Activated CD4-positive, alpha-beta T cell treated with anti-CD3 and anti-CD28 coated beads, Interleukin-2, amount 50 U/mL, for 16 hours (primary cell): ENCODE measurements at places on chromosomes 6 and 20.

DNA sequence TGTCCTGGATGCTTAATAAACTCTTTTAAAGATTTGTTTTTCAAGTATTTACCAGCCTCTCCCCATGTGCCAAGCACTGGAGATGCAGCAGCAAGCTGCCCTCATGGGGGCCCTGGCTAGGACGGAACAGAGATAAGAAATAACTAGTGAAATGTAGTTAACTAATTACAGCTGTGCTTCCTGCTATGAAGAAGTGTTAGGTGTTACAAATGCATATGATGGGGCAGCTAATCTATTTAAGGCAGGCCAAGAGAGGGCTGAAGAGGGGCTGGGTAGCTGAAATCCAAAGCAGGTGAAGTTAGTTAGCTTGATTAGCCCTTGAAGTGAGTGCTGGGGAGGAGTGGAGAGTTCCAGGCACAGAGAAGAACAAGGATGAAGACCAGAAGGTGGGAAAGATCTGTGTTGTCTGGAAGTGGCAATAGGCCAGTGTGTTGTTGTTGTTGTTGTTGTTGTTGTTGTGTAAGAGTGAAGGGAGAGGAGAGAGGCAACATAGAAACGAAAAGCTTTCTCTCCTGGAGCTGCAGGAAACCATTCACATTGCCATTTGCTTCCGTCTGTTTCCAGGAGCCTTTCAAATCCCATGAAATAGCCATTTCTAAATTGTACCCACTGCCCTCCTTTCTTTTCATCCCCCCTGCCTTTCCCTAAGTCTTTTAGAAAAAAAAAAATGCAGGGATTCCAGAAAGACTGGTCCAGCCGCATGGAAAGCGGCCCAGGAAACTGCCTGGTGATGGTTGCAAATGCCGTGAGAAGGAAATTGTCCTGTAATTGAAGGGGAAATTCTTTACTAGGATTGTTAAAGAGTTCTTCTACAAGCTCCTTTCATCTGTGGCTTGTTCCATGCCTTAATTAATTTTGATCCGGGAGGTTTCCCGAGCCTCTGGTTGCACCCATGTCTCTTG is 119.6 kb downstream of the TFAP2C start:
- no peak for DNase-seq

GRCh38 chr20:5863040-5863833 is 87.1 kb downstream of the TRMT6 start:
- peak; percentile 59 for DNase-seq

DNA sequence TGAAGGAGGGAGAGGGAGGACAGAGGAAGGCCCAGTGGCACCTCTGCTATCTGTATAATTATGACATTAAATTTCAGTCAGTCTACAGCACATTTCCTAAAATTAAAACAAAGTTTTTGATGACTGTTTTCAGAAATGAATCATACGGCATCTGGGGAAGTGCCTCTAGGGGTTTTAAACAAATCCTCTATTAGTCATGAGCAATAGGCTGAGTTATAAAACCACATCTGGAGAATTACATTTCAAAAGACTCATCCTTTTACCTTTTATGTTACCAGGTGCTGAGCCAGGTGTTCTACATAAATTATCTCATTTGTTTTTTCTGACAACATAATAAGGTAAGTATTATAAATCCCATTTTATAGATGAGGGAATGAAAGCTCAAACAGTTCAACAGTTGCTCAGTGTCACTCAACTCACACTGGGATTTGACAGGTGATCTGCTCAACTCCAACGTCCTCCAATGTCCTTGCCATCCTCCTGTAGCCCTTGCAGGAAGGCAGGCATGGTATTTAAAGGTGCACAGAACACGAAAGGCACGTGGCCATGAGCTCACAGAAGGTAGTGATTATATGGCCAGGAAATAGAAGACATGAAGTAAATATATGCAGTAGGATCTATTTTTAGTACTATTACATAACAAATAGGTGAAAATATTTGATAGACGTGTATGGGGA is 184.2 kb upstream of the MAN1A1 start:
- peak; percentile 59 for DNase-seq

GRCh38 chr6:141199074-141199473 is 933.7 kb upstream of the GJE1 start:
- DNase-seq = no peak

DNA sequence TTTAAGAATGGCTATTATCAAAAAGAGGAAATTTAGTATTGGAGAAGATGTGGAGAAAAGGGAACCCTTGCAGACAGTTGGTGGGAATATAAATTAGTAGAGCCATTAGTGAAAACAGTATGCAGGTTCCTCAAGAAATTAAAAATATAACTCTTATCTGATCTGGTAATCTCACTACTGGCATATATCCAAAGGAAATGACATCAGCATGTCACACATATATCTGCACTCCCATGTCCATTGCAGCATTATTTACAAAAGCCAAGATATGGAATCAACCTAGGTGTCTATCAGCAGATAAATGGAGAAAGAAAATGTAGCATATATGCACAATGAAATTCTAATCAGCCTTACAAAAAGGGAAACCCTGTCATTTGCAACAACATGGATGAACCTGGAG is 2.6 kb downstream of the SIRPG start:
- no peak for DNase-seq

DNA sequence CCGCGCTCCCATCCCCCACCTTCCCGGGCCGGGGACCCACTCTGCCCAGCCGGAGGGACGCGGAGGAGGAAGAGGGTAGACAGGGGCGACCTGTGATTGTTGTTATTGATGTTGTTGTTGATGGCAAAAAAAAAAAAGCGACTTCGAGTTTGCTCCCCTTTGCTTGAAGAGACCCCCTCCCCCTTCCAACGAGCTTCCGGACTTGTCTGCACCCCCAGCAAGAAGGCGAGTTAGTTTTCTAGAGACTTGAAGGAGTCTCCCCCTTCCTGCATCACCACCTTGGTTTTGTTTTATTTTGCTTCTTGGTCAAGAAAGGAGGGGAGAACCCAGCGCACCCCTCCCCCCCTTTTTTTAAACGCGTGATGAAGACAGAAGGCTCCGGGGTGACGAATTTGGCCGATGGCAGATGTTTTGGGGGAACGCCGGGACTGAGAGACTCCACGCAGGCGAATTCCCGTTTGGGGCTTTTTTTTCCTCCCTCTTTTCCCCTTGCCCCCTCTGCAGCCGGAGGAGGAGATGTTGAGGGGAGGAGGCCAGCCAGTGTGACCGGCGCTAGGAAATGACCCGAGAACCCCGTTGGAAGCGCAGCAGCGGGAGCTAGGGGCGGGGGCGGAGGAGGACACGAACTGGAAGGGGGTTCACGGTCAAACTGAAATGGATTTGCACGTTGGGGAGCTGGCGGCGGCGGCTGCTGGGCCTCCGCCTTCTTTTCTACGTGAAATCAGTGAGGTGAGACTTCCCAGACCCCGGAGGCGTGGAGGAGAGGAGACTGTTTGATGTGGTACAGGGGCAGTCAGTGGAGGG is 2.8 kb downstream of the SOX4 start:
- no peak for DNase-seq

GRCh38 chr20:6746901-6747609 is 20.4 kb upstream of the BMP2 start:
- no peak for DNase-seq

GRCh38 chr6:32666420-32667300 is at the start of gene HLA-DQB1:
HLA-DQB1 (minus strand) TSS chr6:32666657; CDS start chr6:32666607, 50 bp downstream.
- DNase-seq = peak; percentile 37

DNA sequence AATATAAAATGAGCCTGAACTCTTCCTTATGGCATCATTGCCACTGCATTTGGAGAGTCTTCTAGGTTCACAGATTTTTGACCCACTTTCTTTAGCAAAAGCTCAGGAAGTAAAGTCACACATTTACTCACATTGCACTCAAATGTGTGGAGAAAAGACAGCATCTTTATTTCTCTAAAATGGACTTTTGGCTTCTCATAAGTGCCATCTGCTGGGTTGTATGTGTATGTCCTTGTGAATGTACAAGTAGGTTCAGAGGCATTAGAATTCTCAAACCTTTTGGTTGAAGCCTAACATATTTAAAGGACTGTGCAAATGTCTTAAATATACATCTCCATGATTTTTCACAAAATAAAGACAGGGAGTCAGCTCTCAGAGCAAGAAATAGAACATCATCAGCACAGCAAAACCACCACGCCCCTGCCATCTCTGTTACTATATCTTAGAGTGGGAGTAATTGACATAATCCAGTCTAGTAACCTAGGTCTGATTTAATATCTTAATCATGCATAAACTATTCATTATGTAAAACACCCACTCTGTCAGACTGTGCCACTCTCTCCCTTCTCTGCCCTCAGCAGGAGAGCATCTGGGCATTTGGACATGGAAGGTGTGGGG is 42.2 kb upstream of the SPTLC3 start:
- DNase-seq = no peak

GRCh38 chr20:8722277-8722928 is 346.5 kb upstream of the PLCB4 start:
- peak; percentile 45 for DNase-seq

DNA sequence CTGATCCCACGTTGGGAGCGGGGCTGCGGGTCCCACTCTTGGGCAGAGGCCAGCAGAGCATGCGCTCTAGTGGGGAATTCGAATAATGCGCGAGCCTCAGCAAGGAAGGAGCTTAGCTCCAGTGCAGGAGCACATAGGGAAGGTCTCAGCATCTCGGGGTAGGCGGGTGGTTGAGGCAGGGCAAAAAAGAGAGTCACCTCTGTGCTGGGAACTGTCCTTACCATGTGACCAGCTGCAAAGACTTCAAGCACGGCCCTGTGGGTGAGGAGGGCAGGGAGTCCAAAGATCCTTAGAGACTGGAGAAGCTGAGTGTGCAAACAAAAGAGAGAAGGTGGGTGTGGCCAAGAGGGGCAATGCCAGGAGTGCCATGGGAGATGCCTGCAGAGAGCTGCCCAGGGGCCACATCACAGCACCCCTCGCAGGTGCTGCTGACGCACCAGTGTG is 79.2 kb upstream of the CD93 start:
- no peak for DNase-seq

DNA sequence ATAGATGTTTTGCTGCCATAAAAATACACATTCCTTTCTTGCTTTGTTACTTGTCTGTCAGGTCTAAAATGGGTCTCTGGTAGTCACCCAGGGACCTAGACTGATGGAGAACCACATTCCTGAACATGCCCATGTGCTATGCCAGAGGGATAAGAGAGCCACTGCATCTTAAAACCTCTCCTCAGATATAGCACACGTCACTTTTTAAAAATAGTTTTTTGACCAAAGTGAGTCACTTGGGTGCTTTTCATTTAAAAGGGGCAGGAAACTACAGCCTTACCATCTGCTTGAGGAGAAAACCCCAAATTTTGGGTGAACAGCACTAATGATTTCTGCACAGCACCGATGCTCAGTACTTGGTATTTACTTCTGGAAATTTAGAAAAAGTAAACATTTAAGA is 197.8 kb downstream of the OGFRL1 start:
- no peak for DNase-seq

- DNase-seq = no peak
Measured at GRCh38 chr6:111238464-111239119, 151.3 kb downstream of the SLC16A10 start.

DNA sequence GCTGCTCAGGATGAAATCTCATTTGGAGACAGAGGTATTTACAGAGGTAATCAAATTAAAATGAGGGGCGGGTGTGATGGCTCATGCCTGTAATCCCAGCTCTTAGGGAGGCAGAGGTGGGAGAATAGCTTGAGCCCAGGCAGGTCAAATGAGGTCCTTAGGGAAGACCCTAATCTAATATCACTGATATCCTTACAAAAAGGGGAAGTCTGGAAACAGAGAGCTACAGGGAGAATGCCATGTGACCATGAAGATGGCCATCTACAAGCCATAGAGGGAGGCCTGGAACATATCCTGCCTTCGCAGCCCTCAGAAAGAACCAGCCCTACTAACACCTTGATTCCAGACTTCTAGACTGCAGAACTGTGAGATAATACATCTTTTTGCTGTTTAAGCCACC is 8.3 kb downstream of the MTCL3 start:
- no peak for DNase-seq

- no peak for DNase-seq
Measured at GRCh38 chr20:52078289-52078688, 113.3 kb downstream of the ZFP64 start.

DNA sequence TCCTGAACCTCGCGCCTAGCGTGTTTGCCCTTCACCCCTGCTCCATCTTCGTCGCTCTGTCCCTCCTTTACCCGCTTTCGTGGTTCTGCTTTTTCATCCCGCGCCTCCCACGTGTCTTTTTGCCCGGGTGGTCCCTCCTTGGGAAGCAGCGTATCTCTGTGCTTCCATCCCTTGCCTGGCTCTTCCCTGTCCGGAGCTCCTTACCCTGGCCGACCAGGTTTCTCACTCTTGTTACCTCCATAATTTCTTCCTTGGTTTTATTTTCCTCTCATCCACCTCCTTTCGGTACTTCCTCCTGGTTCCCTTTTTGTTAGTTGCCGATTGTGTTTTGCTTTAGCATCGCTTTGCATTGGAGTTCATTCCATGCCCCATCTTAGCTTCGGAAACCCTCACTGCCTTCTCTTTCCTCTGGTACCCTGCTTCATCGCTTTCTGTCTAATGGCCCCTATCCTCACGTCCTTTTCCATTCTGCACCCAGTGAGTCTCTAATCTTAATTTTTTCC is 735 bp downstream of the FAM135A start:
- DNase-seq = peak; percentile 11

DNA sequence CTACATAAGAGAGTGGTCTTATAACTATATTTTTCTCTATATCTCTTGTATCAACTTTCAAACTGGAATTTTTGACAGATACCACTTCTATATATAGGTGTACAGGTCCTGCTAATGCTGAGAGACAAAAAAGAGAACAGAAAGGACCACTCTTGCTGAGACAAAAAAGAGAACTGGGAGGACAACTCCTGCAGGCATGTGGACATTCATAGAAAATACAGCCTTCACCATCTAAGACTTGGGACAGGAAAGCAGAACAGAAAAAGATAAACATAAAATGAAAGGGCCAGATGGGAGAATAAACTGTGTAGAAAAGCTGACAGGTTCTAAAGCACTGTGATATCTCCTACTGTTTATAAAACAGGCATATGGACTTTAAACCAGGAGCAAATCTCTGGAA is 541.0 kb upstream of the ADGRB3 start:
- DNase-seq = no peak
